ENCODE measurements at places on chromosomes 7 and 10.

- DNase-seq, result no peak
These were observed 17.8 kb upstream of the IFIT2 start for GRCh38 chr10:89283936-89284475.

- peak; percentile 92 for DNase-seq
These were observed 3.7 kb upstream of the IFIT1B start for GRCh38 chr10:89373916-89374711.

- DNase-seq, result peak; percentile 66
These were observed 11.9 kb upstream of the OPALIN start for GRCh38 chr10:96370584-96371157.

- peak; percentile 84 for DNase-seq
These were observed 328 bp downstream of the ESYT2 start for GRCh38 chr7:158829021-158829341.

- DNase-seq, result no peak
These were observed 94.3 kb downstream of the ZMIZ1 start for GRCh38 chr10:79162861-79163665.

DNA sequence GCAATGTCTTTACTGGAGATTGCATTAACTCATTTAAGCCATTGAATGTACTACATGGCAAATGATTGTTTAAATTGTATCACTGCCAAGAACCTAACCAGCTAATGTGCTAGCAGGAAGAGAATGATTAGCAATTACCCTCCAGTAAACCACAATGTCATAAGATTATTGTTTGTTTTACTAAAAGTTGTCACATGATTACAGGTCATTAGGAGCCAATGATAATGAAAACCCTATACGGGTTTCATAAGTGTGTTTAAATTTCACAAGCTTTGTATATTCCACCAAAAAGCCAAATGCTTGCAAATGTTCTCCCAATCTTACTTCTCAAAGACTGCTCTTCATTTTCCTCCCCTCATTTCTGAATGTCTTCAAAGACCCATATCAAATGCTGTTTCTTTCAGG, 76.5 kb upstream of the PPP1R3C start:
- no peak for DNase-seq

- peak; percentile 49 for DNase-seq
These were observed 52.3 kb downstream of the MKI67 start for GRCh38 chr10:128073890-128074289.

DNA sequence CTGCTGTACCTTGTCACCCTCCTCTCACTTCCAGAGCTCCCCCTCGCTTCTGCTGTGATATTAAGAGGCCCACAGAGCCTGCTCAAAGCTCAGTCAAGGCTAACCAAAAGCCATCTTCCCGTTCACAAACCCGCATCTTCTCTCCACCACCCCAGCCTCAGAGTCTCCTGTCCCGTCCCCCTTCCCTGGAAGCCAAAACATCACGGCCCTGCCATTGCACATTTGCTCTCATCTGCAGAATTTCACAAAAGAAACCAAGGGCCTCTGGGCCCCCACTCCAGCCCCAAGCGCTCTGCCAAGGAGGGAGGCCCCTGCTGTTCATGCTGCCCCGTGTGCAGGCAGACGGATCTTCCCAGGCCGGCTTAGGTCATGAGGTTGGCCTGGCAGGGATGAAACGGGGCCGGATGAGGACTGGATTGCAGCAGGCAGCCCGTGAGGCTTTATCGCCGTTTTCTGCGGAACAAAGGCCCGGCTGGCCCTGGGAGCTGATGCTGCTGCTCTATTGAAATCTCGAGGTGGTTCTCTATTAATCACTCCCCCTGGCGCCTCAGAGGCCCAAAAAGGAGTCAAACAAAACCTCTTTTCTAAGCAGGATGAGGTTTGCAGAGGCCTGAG, 31.6 kb upstream of the FOXK1 start:
- DNase-seq, result no peak

- no peak for DNase-seq
These were observed 127.9 kb downstream of the NRF1 start for GRCh38 chr7:129739427-129739826.

DNA sequence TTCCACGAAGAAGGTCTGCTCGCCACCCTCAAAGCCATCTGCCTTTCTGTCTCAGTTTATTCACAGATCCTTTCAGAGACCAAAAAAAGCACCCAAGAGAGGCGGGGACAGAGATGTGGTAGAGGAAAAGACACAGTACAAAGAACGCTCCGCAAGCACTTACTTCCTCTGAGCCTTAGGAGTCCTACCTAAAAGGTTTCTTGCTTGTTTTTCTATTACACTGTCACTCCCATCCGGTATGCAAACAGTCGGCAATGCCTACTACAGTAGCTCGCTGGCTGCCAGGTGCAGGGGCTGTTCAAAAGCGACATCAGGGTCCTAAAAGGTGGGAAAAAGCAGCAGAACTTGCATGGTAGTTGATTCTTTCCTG, 816 bp downstream of the TECPR1 start:
- DNase-seq, result no peak

DNA sequence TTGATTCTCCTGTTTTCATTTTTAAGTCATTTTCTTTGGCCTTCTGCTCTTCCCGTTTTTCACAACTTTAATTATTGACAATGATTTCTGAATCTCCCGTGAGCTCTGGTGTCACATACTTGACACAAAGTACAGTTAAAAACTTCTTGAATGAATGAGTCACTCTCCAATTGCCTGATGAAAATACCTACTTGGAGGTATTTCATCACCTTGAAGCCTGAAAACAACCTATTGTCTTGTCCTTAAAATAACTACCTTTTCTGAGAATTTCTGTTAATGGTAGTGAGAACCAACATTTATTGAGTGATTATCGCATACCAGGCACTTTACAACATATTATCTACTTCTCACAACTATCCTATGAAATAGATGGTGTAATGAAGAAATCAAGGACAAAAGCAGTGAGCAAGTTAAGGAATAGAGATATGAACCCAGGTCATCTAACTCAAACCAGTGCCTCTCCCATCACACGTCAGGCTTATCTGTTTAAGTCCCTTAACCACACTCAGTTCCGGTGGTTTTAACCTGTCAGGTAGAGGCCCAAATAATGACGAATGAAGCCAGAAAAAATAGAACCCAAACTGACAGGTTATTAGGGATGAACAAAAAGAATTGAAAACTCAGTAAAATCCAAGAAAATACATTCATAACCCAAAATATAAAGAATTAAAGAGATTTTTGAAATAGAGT, 11.6 kb downstream of the BET1 start:
- DNase-seq, result no peak

GRCh38 chr10:5573968-5574641, 49.3 kb downstream of the CALML3 start:
- no peak for DNase-seq

GRCh38 chr7:22718200-22718711, 8.7 kb upstream of the IL6 start:
- no peak for DNase-seq

- DNase-seq, result no peak
These were observed 359.7 kb upstream of the ZNF32 start for GRCh38 chr10:44008270-44008916.

- DNase-seq, result no peak
These were observed 493.9 kb upstream of the IGFBP3 start for GRCh38 chr7:46414946-46415345.

DNA sequence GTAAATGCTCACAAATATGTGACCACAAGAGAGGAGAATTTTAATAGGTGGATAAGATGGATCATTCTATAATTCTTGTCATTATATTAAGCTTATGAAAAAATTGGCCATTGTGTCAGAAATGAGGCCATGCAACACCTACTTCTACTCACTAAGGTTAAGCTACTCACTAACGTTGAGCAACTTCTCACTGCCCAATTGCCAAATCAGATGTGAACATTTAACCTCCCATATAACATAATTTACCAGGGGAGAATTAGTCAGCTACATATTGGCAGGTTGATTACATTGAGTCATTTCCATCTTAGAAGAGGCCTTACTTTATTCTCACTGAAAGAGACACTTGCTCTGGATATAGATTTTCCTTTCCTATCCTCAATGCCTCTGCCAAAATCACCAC, 211.2 kb upstream of the DGKB start:
- no peak for DNase-seq

DNA sequence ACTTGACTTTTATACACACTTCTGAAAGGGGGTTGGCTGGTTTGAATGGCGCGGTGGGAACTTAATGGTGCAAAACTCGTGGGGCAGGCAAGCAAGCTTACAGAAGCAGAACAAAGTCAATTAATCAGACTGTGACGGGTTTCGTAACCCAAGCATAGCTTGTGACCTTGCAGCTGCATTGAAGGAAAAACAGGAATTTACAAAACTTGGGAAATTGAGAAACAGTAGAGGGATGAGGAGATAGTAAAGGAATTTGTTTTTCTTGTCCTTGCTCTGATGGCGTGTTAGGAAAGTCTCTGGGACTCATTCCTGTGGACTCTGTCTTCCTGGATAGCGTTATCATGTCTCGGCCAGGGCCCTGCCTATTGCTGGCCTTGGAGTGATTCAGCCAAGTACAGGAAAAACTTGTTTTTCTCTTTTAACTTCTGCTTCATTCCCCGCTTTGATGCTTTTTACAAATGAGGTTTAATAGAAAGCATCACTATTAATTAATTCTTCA, 220.0 kb upstream of the KCND2 start:
- DNase-seq, result no peak

- peak; percentile 14 for DNase-seq
These were observed 157.9 kb downstream of the ELMO1 start for GRCh38 chr7:37290731-37291130.

- no peak for DNase-seq
These were observed 12.0 kb downstream of the PPP1R17 start for GRCh38 chr7:31699050-31699449.

GRCh38 chr10:82245906-82246560, 371.0 kb downstream of the NRG3 start:
- no peak for DNase-seq

DNA sequence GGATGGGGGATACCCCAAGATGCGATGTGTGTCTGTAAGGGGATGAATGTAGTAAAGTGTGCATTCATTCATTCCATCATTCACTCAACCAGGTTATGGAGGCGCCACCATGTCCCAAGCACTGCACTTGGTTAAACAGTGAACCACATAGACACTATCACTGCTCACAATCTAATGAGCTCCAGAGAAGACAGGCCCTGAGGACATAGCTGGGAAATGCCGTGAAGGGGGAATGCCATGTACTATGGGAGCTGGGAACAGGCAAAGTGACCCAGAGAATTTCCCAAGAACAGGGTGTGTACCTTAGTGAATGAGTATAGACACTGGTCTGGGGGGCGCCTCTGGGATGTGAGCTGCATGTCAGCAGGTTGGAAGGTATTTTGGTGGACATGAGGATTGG, 44.5 kb upstream of the LBX1 start:
- DNase-seq, result no peak

GRCh38 chr7:4642468-4643203, 39.5 kb upstream of the FOXK1 start:
- DNase-seq, result peak; percentile 41

DNA sequence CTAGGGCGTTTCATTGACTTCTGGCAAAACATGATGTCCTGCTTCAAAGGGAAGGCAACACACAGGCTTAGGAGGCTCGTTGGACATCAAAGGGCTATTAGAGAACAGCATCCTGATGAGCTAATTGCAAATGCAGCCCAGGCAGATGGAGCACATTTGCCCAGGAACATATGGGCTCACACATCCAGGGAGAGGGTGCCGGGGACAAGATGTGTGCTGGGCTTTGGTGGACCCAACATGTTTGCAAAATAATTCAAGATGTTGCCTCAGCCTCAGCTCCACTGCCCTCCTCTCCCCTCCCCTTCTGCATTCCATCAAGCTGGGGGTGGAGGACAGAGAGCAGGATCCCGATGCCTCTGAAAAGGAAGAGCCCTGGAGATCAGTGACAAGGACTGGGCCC, 217.1 kb upstream of the ZMIZ1 start:
- DNase-seq, result no peak
